Mesenteric fat pad (tissue), 1 donor: ENCODE measurements at places on chromosomes 3 and 15. TPM values are rescaled to one million over a fixed set of nuclear protein-coding genes. Genes with fewer than 3 reads are reported as not detected.
A peak's percentile ranks its signal among the peaks of the same experiment; 100 is the strongest.

GRCh38 chr15:63349156-63349555, 32.5 kb downstream of the CA12 start:
- DNase-seq = no peak

DNA sequence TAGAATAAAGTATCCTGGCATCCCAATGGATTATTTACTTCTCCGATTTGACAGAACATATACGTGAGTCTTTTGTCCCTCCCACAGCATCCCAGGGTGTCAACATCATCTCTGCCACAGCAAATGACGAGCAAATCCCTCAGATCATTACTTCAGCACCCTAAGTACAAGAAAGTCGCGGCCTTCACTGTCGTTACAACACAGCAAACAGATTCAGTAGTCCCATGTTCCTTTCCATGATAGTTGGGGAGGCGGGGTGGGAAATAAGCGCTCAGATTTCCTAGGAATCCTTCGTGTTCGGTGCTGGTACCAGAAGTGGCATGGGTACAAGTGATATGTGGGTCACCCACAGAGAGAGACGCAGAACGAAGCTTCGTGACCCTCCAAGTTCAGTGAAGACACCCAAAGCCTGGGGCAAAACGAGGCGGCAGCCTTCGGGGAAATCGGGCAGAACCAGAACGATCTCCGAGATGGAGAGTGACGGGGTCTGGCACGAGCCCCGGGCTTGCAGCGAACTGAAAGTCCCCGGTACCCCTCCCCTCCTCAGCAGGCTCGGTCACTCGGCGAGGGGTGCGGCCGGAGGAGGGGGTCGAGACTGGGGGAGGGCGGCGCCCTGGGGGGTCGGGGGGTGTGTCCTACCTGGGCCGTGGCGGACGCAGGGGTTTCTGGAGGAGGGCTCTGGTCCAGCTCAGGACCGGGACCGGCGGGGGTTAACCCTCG, 619 bp downstream of the TTBK2 start:
- no peak for DNase-seq

GRCh38 chr3:21377071-21377769, 373.8 kb downstream of the ZNF385D start:
- DNase-seq = no peak

GRCh38 chr3:129500334-129500658, 28.1 kb upstream of the RHO start:
- no peak for DNase-seq

- DNase-seq = peak; percentile 95
These were observed 18.0 kb upstream of the ANKDD1A start for GRCh38 chr15:64893481-64894394.

- no peak for DNase-seq
These were observed 251.9 kb downstream of the CDIN1 start for GRCh38 chr15:36831125-36831903.

- no peak for DNase-seq
These were observed 48.6 kb downstream of the CHST2 start for GRCh38 chr3:143167969-143168854.

GRCh38 chr3:179236669-179237301, 14.1 kb downstream of the KCNMB3 start:
- DNase-seq = no peak

GRCh38 chr15:57540736-57541135, 51.0 kb upstream of the MYZAP start:
- no peak for DNase-seq

DNA sequence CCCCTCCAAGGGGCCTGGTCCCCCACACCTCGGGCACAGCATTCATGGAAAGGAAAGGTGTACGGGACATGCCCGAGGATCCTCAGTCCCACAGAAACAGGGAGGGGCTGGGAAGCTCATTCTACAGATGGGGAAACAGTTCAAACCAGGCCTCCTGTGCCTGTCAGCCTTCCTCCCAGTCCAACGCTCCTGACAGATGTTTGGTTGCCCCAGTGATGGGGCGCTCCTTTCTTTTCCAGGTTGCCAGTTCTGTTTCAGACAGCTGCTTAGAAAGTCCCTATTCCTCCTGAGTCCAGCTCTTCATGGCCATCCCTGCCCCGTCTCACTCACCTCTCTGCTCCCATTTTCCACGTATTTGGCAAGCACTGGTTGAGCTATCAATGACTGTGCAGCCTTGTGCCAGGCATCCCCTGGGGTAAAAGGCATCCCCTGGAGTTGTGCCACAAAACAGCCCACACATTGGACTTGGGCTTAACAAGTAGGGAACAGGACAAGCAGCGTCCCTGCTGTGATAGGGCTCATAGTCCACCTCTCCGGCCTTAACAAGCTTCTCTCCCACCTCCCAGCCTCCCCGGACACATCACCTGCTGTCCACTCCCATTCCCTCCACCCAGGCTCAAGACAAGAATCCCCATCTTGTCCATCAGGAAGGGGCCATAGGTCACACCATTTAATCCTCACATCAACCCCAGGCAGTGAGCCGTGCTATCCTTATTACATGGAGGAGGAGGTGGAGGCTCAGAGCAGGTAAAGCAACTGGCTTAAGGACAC, 6.6 kb downstream of the OXTR start:
- DNase-seq = no peak

DNA sequence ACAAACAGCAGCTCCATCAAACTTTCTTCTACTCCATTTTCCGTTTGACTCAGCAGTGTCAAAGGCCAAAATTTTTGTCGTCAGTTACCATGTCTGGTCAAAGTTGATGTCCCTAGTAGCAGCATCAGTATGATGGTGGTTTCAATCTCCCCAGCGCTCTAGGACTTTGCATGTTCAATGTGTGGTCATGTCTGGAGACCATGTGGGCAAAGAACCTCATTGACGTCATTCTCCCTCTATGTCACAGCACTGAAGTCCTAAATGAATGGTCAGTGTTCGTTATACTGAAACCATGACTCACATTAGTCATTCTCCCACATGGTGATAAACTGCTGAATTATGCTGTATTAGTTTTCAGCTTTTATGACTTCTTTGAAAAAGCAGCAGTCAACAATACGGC, 23.2 kb downstream of the SHC4 start:
- DNase-seq = no peak

DNA sequence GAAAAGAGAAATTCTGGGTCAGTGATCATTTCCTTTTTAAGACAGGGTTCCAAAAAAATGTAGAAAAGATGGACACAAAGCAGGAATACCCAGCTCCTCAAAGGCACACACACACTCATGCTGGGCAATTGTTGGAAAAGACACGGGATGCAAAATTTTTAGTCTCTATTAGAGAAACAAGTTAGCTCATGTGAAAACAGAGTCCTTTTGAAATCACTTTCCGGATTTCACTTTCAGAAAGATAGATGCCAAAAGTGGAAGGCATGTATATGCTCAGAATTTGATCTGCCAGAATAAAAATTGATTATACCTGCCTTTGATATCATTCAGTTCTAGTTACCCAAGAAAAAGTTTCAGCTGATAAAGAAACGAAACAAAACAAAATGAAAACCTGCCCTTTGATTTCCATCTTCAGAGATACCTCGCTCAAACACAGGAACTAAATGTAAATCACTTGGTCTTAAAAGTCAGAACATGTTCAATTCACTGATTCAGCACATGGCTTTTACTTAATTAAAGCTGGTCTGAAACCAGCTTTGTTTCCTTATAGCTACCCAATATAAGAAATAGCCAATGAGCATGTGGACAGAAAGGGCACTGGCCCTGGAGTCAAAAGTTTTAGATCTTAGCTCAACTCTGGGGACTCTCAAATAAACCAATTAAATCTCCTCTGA, 52.8 kb downstream of the PLD1 start:
- no peak for DNase-seq

- DNase-seq = no peak
These were observed 82.8 kb upstream of the CDV3 start for GRCh38 chr3:133490468-133491351.

- DNase-seq = no peak
These were observed 6.0 kb downstream of the MPI start for GRCh38 chr15:74895830-74896229.

- no peak for DNase-seq
These were observed 20.4 kb downstream of the FAH start for GRCh38 chr15:80173022-80173759.

GRCh38 chr15:61724251-61724939, 335.9 kb downstream of the VPS13C start:
- DNase-seq = no peak

DNA sequence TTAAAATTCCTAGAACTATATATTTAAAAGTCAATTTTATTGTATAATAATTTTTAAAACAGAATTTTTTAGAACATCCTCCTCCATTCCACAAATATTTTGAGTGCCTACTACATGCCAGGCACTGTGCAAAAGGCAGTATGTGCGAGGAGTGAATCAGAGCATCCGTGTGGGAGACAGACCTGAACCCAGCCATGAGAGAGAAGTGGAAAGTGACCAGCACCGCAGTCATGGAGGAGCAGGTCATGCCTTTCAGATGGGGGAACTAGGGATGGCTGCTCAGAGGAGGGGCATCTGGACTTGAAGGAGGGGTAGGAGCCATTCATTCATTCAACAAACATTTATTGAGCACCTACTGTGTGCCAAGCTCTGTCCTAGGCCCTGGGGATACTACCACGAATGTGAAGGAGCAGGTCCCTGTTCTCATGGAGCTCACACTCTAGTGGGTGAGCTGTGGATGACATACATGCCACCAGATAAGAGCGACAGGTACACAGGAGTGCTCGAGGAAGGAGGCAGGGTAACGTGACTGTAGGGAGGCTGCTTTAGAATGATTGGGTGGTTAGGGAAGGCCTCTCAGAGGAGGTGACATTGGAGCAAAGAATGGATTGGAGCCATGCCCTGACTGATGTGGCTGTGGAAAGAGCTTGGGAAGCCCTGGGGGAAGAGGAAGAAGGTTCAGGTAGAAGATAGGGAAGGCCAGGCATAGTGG, 3.1 kb upstream of the CHRNA3 start:
- DNase-seq = peak; percentile 39

GRCh38 chr15:93324186-93324975, 235.4 kb upstream of the RGMA start:
- no peak for DNase-seq

- no peak for DNase-seq
These were observed 4.0 kb downstream of the ATP10A start for GRCh38 chr15:25858952-25859760.

GRCh38 chr15:31727612-31728011, 302.7 kb upstream of the CHRNA7 start:
- no peak for DNase-seq

DNA sequence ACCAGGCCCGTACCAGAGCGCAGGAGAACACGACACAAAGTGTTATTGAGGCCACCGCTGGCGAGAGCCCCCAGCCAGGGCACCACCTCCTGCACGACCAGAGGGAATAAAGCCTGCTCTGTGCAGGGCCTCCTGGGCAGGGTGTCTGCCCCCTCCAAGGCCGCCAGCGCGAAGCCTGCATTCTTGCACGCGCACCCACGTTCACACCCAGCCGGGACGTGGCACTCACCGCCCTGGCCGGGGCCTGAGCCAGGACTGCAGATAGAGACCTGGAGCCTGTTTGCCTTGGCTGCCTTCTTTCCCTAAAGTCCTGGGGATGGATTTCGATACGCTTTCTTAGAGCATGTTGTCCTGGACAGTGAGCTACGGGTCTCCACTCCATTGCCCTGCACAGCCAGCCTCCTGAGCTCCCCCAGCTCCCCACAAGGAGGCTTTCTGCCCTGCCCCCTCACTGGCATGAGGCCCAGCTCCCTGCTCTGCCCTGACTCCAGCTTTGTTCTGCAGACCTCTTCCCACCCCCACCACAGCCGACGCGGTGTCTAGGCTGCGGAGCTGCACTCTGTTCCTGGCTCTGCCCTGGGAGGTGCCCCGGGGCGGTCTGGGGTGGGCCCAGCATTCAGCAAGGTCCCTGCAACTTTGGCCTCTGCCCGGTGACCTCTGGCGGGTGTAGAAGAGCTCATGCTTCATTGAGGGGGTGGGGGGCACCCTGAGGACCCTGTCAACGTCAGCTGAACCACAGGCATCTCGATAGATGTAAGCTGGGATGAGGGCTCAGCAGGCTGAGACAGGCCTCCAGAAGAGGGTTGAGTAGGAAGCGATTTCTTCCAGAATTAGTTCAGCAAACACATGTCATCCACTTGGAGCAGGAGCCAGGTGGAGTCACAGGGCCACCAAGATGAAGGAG, 145.0 kb downstream of the LRRK1 start:
- peak; percentile 88 for DNase-seq

- DNase-seq = no peak
These were observed 284.5 kb downstream of the ZNF385D start for GRCh38 chr3:21466476-21466875.

GRCh38 chr15:43941071-43941470, 114.3 kb downstream of the WDR76 start:
- DNase-seq = no peak

- no peak for DNase-seq
These were observed 10.1 kb upstream of the MINDY2 start for GRCh38 chr15:58761010-58761388.

GRCh38 chr3:71110385-71111222, 472.9 kb downstream of the FOXP1 start:
- DNase-seq = no peak

DNA sequence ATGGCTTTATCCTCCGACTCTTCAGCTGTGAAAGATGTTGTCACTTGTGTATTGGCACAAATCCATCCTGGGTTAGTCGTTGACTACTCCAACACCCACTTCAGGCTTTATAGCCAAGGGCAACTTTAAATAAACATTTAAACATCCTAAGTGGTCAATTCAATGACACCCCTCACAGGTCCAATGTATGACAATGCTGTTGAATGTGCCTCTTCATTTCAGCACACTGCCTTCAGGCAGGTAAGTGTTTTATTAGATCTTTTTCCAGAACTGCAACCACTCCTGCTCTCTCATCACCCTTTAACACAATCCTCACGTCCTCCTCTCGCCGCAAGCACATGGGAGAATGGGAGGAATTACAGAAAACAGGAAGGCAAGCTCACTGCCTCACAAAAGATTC, 30.3 kb downstream of the IL12A start:
- DNase-seq = no peak

RARB gene
- total RNA-seq = 4.8 TPM

PRSS50 gene
- total RNA-seq = not detected

CD276 gene
- total RNA-seq = 89.5 TPM

PIGZ gene
- total RNA-seq = 10.2 TPM

TMOD2 gene
- 9.5 TPM for total RNA-seq

CLEC3B gene
- total RNA-seq = 217 TPM

MRAS gene
- total RNA-seq = 232 TPM

XCR1 gene
- 0.16 TPM for total RNA-seq

CEMIP gene
- total RNA-seq = 5.9 TPM

CYP8B1 gene
- total RNA-seq = not detected

GNB5 gene
- total RNA-seq = 8.9 TPM

CLDN18 gene
- not detected for total RNA-seq

SEMA5B gene
- total RNA-seq = not detected

IGSF11 gene
- total RNA-seq = not detected
